ENCODE measurements at places on chromosomes 6 and 20.

- no peak for DNase-seq
Measured at GRCh38 chr6:11209906-11210305, 22.6 kb downstream of the NEDD9 start.

- DNase-seq, result no peak
Measured at GRCh38 chr6:56368491-56368890, 121.1 kb upstream of the COL21A1 start.

- DNase-seq, result no peak
Measured at GRCh38 chr6:91664327-91664959, 1077.6 kb upstream of the MAP3K7 start.

- no peak for DNase-seq
Measured at GRCh38 chr6:74480561-74480960, 725.3 kb downstream of the COL12A1 start.

DNA sequence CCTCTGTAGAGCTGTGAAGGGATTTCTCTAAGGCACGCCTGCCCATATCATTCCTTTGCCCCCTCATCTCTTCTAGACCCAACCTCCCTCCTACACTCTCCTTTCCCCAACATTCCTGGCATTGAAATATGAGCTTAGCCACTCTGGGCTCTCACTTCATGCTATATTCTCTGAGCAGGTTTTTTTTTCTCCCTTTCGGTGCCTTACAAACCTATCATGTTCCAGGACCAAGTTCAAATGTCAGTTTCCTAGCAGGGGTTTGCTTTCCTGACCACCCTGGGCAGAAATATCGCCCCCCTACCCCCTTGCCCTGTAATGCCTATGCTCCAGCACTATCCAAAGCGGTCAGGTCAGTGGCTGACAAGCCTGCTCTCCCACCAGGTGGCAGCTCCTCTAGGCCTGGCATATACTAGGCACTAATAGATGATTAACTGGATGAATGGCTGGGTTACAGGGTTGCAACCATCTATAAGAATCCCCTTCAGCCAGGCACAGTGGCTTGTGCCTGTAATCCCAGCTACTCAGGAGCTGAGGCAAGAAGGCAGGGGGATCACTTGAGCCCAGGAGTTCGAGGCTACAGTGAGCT, 25.7 kb upstream of the AAR2 start:
- no peak for DNase-seq

- DNase-seq, result no peak
Measured at GRCh38 chr6:54264581-54265272, 43.5 kb upstream of the TINAG start.

DNA sequence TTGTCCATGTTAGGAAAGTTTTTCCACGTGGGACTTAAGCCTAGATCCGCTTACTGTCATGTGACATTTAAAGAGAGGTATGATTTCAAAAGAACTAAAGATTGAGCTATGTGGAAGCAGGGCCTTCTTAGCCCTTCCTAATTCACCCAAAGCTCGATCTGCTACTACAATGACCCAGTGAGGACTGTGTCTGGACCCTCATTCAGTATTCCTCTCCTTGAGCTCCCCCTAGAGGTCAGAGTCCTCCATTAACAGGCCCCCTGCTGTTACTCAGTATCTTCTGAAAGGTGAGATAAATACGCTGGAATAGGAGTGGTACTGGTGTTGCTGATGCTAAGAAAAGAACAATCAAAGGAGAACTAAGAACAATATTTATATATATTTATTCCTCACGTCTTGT, 414.0 kb downstream of the GJA1 start:
- DNase-seq, result peak; percentile 80

GRCh38 chr20:20430066-20430465, 62.2 kb downstream of the INSM1 start:
- DNase-seq, result no peak

DNA sequence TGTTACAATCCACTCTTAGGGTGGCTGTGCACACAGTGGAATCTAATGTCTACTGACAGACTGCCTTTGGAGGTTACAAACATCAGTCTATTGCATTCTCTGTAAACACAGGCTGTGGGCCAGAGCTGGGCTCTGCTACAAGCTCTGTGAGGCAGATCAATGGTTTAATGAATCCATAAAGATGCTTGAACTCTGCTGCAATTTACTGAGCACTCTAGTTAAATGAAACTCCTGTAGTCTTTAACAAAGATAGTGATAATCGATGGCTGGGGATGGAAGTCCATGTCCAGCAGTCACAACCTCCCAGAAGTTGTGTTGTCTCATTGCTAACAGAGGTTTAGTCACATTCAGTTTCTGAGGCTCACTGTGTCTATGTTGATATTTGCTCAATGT, 50.5 kb downstream of the SOBP start:
- DNase-seq, result no peak

GRCh38 chr6:140987364-140988155, 1145.2 kb upstream of the GJE1 start:
- DNase-seq, result no peak

All from hematopoietic multipotent progenitor cell treated with erythropoietin and hydrocortisone succinate and interleukin-3 and kit ligand, for 8 days (in vitro differentiated cells).